ENCODE measurements at places on chromosomes 4 and X.

DNA sequence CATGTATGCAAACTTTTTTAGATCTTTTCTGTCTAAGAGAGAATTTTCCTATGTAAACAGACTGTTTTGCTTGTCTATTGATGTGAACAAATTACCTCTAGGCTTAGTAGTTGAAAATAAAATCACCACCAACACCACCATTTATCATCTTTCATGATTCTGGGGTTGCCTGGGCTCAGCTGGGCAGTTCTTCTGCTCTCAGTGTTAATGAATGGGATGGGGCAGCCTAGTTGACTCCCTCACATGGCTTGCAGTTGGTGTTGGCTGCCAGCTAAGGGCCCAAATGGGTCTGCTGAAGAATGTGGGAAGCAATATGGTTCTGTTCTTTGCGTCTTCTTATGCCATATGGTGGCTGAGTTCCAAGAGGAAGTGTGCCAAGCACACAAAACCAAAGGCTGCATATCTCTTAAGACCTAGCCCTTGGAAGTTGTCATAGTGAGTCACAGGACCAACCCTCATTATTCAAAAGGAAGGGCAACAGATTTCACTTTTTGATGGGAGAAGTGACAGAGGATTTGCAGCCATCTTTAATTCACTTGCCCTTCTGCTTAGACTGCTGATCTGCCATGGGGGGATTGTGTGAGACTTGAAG, 17.9 kb downstream of the REELD1 start:
- no peak overlapping the region for H3K4me3 ChIP-seq
- peaks cover 6% of the 10 kb centered on the region for H3K4me1 ChIP-seq
- no peaks in the 10 kb centered on the region for H3K36me3 ChIP-seq

DNA sequence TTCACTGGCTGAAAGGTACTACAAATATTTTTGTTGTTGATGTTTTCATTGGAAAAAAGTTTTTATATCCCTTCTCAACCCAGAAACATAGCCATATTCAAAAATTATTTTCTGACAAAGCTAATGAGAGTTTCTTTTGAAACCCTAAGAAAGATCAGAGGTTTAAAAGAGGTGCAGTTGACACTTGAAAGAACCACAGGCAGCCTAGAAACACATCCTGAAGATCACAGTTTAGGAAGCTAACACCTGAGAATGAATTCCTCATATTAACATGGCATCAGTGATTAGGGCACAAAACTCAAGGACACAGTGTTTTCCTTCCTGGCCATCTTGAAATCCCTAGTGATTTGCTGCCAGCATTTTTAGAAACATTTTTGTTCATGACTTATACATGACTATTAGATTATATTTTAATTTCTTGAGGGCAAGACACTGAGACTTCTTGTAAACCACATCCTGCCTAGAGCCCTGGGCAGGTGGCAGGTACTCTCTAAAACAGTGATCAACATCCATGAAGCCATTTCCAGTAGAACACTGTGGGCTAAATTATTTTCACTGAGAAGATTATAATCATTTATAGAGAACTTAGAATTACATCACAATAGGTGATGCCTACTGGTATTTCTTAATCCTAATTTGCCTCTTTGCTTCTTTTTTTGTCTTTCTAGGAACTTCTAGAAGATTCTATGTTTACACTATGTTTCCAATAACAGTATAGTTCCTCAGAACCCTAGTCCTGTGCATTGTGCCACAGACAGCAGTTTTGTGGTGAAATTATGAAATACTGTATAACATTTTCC, 80.0 kb downstream of the ARSJ start:
- DNase-seq = no peak
- no peaks in the 10 kb centered on the region for H3K4me1 ChIP-seq
- H3K27ac ChIP-seq = no peak overlapping the region
- H3K36me3 ChIP-seq = no peaks in the 10 kb centered on the region

GRCh38 chr4:118206627-118207026, 146.2 kb downstream of the PRSS12 start:
- DNase-seq = no peak
- no peak overlapping the region for H3K4me3 ChIP-seq
- no peak overlapping the region for H3K27ac ChIP-seq
- peaks cover 9% of the 10 kb centered on the region for H3K4me1 ChIP-seq
- H3K27me3 ChIP-seq = no peaks in the 10 kb centered on the region
- H3K36me3 ChIP-seq = no peaks in the 10 kb centered on the region

- no peaks in the 10 kb centered on the region for H3K27me3 ChIP-seq
- DNase-seq = peak; percentile 69
- no peaks in the 10 kb centered on the region for H3K4me1 ChIP-seq
- H3K36me3 ChIP-seq = no peaks in the 10 kb centered on the region
- no peak overlapping the region for H3K27ac ChIP-seq
- H3K4me3 ChIP-seq = no peak overlapping the region
These were observed 23.1 kb downstream of the DACH2 start for GRCh38 chrX:86171366-86171765.

- H3K4me1 ChIP-seq = no peaks in the 10 kb centered on the region
- no peaks in the 10 kb centered on the region for H3K36me3 ChIP-seq
- H3K27me3 ChIP-seq = no peaks in the 10 kb centered on the region
These were observed 1039.1 kb upstream of the TENM3 start for GRCh38 chr4:181204109-181204508.

GRCh38 chr4:85416094-85416493, 58.9 kb upstream of the ARHGAP24 start:
- no peak overlapping the region for H3K27ac ChIP-seq
- no peak overlapping the region for H3K4me3 ChIP-seq
- H3K36me3 ChIP-seq = no peaks in the 10 kb centered on the region
- DNase-seq = no peak
- no peaks in the 10 kb centered on the region for H3K27me3 ChIP-seq

- peak; percentile 61 for DNase-seq
- H3K36me3 ChIP-seq = no peaks in the 10 kb centered on the region
- no peak overlapping the region for H3K4me3 ChIP-seq
- no peaks in the 10 kb centered on the region for H3K27me3 ChIP-seq
These were observed 35.0 kb downstream of the NUDT11 start for GRCh38 chrX:51461053-51462044.

GRCh38 chrX:151923648-151924047, 11.0 kb downstream of the MAGEA4 start:
- no peaks in the 10 kb centered on the region for H3K27me3 ChIP-seq
- H3K36me3 ChIP-seq = no peaks in the 10 kb centered on the region

DNA sequence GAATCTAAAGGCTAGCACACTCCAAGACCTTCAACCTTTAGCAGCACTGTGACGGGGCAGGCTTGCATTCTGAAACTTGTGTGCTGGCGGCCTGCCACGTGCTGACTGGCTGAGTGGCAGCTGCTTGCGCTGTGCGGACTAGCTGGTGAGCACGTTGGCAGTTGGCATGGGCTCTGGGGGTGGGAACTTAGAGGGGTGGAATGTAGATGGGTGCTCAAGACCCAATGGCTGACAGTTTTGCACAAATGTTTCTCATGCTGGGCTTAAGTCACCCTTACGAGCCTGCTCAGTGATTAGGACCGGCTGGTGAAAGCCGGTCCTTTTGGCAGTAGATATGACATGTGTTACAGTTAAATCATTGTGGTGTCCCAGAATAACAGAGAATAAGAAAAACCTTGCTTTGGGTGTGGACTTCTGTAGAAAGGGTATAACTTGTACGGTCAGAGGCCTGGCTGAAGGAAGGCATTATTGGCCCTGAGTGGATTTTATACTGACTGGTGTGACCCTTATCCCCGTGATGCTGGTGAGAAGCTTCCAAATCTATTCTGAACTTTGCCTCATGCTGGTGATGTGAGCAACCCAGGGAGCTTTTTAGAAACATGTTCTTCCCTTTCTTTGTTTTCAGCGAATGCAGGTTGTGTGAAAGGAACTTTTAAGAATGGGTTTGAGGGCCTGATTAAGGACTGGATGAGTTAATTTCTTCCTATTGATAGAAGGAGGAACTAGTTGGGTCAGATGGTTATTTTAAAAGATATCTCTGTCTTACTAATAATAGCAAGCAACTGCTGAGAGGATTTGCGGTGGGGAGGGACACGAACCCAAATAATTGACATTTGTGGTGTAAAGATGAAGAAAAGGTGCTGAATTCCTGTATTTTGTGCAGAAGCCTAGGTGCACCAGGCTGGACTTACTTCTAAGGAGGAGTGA, 107.4 kb upstream of the SLC4A4 start:
- peak; percentile 16 for DNase-seq
- H3K27ac ChIP-seq = no peak overlapping the region

DNA sequence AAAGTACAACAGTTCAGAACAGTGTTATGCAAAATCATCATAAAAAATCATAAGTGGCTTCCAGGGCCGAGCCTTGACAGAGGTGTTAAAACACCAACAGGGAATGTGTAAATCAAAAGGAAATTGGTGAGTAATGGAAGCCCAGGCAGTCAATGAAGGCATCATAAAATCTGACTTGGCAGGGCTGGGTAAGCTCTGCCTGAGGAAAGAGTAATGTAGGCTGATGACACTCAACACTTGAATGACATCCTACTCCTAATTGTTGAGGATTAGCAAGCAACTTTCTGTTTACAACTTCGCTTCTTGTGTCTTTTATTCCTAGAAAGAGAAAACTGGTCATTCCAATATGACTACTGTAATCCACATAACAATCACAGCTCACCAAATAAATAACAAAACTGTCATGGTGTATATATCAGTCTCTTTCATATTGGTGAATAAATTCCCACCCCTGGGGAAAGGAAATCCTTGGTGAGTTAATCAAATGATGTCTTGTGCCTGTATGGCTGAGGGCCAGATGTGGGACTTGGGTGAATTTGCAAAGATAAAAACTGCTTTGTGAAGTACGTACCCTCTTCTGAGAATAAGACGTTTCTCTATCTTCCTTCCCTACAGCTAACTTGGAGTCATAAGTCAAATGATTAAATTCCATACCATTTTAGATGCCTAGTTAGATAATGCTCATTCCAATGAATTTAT, 196.8 kb downstream of the DCHS2 start:
- no peaks in the 10 kb centered on the region for H3K4me1 ChIP-seq
- no peaks in the 10 kb centered on the region for H3K36me3 ChIP-seq
- H3K4me3 ChIP-seq = no peak overlapping the region
- H3K27ac ChIP-seq = no peak overlapping the region
- no peaks in the 10 kb centered on the region for H3K27me3 ChIP-seq
- DNase-seq = no peak

- H3K27me3 ChIP-seq = no peaks in the 10 kb centered on the region
- H3K4me3 ChIP-seq = no peak overlapping the region
- H3K36me3 ChIP-seq = no peaks in the 10 kb centered on the region
- no peaks in the 10 kb centered on the region for H3K4me1 ChIP-seq
- no peak for DNase-seq
These were observed 88.4 kb downstream of the AFF2 start for GRCh38 chrX:148588649-148589310.

DNA sequence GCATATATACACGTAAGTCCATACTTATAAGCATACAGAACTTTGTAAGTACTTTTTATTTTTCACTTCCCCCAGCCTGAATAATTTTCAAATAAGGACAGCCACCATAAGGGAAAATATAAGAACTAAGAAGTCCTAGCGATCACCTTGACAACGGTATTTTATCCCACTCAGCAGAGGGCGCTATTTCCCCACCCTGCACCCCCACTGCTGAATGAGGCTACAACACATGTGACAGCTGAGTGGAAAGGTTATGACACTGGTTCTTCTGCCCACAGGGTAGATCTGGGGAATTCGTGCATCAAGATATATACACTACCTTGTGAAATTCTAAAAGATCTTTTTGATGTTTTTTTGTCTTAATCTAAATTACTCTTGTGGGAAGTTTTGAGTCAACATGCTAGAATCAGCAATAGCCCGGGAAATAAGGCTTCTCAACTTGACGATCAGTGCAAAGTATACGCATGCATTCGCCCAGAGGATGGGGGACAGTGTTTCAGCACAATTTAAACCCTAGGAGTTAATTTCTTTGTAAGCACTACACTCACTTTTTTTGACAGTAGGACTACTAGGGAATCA, 151.5 kb downstream of the CORIN start:
- H3K27me3 ChIP-seq = no peaks in the 10 kb centered on the region
- H3K36me3 ChIP-seq = no peaks in the 10 kb centered on the region
- H3K27ac ChIP-seq = no peak overlapping the region
- no peak overlapping the region for H3K4me3 ChIP-seq

GRCh38 chr4:26484032-26484515, 6.2 kb downstream of the CCKAR start:
- H3K27ac ChIP-seq = no peak overlapping the region
- H3K36me3 ChIP-seq = no peaks in the 10 kb centered on the region
- DNase-seq = no peak
- peaks cover 8% of the 10 kb centered on the region for H3K4me1 ChIP-seq
- no peak overlapping the region for H3K4me3 ChIP-seq

GRCh38 chrX:118228041-118228440, 111.4 kb upstream of the KLHL13 start:
- no peaks in the 10 kb centered on the region for H3K36me3 ChIP-seq
- no peak overlapping the region for H3K4me3 ChIP-seq
- no peak for DNase-seq
- H3K4me1 ChIP-seq = no peaks in the 10 kb centered on the region
- no peaks in the 10 kb centered on the region for H3K27me3 ChIP-seq
- no peak overlapping the region for H3K27ac ChIP-seq

DNA sequence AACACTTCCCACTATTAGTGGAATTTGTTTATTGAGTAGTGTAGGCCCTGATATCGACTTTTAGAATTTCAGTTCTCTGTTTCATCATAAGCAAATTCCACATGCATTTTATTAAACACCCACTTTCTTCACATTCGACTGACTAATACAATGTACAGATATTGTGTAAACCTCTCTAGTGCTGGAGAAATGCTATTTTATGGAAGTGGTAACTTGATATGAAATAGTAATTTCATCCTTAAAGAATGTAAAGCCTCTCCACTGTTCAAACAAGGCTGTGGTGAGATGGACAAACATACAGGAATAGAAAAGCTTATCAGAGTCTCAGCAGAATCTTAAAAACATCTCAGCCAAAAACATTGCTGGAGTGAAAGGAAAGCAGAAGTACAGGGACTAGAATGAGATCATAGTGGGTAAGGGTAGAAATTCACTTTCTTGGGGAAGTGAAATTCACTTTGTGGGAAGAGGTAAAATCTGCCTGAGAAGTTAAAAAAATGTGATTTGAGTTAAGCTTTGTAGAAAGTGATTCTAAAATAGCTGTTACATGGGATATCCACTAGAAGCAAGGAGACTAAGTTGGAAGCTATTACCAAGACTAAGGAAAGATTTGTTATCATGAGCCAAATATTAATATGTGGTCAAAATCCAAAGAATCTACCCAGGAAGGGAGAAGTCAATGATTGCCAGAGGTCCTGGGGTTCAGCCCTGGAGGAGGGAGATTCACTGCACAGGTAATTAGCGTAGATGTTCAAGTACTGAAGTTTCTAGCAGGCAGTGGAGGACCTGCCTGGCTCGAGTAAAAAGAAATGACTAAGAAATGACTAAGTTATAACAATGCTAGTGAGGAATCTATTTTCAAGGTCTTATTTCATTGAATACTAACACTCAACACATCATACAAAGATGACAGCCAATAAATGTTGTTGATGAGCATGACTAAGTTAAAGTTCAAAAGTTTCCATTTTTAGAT, 398.3 kb upstream of the FAM47C start:
- H3K27ac ChIP-seq = no peak overlapping the region
- H3K27me3 ChIP-seq = no peaks in the 10 kb centered on the region
- no peak for DNase-seq
- no peak overlapping the region for H3K4me3 ChIP-seq
- no peaks in the 10 kb centered on the region for H3K36me3 ChIP-seq

- no peak overlapping the region for H3K4me3 ChIP-seq
- H3K27me3 ChIP-seq = no peaks in the 10 kb centered on the region
- H3K4me1 ChIP-seq = no peaks in the 10 kb centered on the region
- no peak for DNase-seq
- H3K27ac ChIP-seq = no peak overlapping the region
These were observed 162.1 kb downstream of the APBB2 start for GRCh38 chr4:41052287-41052686.

GRCh38 chr4:47239649-47240048, 208.3 kb downstream of the GABRB1 start:
- no peak overlapping the region for H3K27ac ChIP-seq
- H3K36me3 ChIP-seq = no peaks in the 10 kb centered on the region
- no peak for DNase-seq
- H3K27me3 ChIP-seq = no peaks in the 10 kb centered on the region

Data from GM23338 (cell line).